HCT116 (cell line): ENCODE measurements at places on chromosomes 11 and 22.

DNA sequence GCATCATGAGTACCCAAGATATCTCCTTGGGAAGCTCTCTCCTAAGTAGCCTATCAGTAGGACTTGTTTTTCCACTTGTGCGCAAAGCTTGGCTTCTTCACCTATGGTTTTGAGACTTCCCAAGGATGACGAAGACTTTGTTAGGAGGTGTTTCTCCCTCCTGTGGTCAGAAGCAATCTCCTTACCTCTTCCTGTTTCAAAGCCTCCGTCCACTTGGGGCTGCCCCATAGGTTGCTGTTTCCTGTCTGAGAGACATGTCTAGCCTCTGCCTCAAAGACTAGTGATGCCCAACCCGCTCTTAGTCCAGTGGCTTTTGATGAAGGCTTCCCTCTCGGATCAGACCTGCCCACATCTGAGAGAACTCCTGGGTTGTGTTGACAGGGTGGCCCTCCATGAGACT is 92.9 kb downstream of the TRAF6 start:
- no peak for DNase-seq

GRCh38 chr22:46131151-46131587 is 19.2 kb upstream of the PPARA start:
- no peak for DNase-seq

- DNase-seq, result no peak
These were observed 149.4 kb upstream of the NCAM1 start for GRCh38 chr11:112811783-112812182.

DNA sequence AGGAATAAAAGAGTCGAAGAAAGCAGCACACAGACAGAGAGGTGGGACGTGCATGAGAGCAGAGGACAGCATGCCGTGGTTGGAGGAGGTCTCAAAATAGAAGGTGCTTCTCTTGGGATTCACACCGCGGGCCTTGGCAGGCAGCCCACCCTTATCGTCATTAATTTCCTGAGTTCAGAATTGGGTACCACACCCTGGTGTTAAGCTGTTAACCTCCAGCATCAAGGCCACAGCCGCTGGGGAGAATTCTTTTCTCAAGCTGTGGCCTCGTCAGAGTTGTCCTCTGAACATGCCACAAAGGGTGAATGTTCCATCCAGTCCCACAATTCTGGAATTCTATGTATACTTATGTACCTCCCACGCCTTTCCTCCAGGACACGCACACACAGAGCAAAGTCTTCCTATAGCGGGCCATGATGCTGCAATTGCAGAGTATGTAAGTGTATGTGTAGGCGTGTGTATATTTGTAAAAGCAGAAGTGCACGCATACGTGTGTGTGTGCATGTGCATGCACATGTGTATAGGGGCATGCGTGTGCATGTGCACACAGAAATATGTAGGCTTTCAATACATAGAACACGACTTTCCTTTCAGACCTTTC is 39.0 kb downstream of the ADAMTS8 start:
- DNase-seq, result no peak

GRCh38 chr11:521177-521688 is 14.1 kb downstream of the HRAS start:
- no peak for DNase-seq
